ENCODE measurements at places on chromosomes 12 and 14. TPM values are rescaled to one million over a fixed set of nuclear protein-coding genes. Genes with fewer than 3 reads are reported as not detected.

The COCH gene
- 6.7 TPM for total RNA-seq

- DNase-seq: no peak
Observed at GRCh38 chr12:64824130-64824499, 332 bp upstream of the TBC1D30 start.

- DNase-seq: no peak
Observed at GRCh38 chr14:34796902-34797301, 78.3 kb downstream of the BAZ1A start.

GRCh38 chr12:102888511-102888910 is 28.5 kb downstream of the PAH start:
- DNase-seq: no peak

DNA sequence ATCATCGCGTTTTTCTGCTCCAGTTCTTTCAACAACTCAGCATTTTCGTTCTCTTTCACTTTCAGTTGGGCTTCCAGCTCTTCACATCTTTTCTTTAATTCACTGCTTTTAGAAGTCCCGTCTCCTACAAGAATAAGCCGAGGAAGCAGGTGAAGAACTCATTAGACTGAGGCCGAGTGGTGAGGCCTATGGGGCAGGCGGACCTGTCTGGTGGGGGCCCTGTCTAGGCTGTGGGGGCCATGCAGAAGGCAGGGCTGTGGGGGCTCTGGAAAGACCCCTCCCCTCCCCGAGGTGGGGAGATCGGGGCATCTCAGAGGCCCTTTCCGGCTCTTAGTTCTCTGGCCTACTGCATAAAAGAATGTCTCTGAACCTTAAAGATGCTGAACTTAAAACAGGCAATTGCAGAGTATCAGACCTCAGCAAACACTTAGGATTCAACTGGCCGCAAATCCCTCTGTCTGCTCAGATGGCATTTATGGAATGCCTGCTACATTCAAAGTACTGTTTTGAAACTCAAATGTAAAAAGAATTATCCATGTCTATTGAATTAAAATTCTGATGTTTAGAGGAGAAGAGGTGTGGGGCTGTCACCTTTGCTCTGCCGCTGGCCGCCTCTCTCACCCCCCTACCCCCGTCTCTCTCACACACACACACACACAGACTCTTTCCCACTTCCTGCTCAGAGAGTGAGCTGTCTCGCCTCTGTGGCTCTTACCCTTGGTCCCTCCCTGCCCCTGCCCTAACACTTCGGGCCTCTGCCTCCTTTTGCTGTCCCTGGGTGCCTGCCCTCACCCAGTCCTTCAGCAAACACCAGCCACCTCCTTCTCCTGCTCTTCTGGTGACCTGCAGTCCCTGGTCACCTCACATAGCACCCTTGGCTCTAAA is 34.7 kb downstream of the CCDC92 start:
- DNase-seq: no peak

GRCh38 chr12:114302117-114302516 is 103.8 kb downstream of the TBX5 start:
- no peak for DNase-seq

DNA sequence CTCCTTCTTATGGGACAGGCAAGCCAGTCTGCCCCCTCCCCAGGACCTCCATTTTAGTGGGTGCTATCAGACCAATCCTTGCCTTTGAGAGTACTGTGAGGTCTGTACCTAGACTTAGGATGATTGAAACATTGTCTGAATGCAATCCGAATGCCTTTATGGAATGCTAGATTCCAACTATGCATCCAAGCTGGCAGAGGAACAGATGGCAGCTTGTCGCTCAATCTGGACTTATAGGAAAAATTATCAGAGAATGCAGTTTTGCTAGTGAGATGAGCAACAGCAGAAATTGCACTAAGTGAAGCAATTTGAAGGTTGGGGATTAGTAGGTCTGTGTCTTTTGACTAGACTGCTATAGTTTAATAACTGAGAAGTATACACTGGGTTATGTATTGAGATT is 109.1 kb downstream of the DYRK2 start:
- no peak for DNase-seq

GRCh38 chr12:67484791-67485480 is 163.6 kb upstream of the DYRK2 start:
- DNase-seq: no peak

The FOXG1 gene
- total RNA-seq: not detected

DNA sequence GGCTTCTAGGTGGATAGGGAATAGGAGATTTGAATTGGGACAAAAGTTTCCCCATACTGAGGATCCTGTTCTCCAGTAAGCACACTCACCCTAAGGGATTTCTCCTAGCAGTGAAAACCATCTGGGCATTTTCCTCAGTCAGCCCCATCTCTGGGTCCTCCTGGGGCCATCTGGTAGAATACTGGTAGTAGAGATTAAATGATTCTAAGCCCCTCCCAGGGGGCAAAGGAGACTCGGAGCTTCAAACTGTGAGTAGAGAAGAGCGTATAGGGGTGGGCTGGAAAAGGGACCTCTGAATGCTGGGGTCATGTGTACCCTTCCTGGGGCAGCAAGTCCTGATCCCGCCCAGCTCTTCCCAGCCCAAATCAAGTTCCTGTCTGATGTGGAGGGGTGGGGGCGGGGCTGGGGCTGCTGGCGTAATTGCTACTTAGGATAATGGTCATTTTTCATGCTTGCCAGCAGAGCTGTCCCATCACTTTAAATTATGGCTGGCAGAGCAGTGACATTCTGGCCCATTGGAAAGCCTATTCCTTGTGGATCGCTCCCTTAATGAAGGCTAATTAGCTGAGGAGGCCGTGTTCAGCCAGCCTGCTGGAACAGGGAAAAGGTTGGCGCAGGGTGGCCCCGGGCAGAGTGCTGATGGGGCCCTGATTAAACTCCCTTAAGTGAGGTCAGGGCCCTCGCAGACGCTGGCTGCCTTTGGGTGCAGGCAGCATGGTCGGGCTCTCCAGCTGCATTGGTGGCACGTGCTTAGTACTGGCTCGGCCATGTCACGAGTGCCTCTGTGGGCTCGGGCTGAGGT is 127.8 kb downstream of the TSPAN9 start:
- DNase-seq: no peak

The ISCU gene
- total RNA-seq: 89.6 TPM

GRCh38 chr14:102593061-102593824 is 794 bp downstream of the RCOR1 start:
- no peak for DNase-seq

DNA sequence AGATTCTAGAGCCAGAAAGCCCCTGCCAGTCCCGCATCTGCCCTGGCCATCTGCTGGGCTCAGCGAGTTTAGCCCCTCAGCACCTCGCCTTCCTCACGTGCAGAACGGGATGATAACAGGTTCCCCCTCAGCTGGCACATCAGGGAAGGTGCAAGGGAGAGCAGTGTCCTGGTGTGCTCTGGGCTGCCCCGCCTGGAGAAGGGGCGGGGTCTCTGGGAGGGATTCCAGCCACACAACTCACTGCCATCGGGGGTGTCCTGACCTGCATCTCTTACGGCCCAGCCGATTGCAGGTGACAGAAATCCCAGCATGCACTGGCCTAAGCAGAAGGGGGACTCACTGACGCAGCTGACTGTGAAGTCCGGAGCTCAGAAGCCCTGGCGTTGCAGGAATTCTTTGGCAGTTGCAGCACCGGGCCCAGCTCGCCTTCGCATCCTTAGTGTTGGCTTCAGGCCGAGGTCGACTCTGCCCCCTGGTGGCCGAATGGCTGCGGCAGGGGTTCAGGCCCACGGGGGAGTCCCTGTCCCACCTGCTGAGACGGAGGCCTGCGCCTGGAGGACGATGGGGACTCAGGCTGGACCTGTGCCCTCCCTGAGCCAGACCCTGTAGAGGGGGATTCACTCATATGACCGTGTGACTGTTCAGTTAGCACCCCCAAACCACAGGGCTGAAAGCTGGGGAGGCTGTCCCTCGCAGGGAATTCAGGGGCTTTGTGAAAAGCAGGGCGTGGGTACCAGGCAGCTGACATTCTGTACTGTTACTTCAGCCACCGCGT is 178.6 kb downstream of the ADGRD1 start:
- DNase-seq: peak; percentile 47

GRCh38 chr12:46887870-46888269 is 62.1 kb upstream of the SLC38A4 start:
- DNase-seq: no peak

DNA sequence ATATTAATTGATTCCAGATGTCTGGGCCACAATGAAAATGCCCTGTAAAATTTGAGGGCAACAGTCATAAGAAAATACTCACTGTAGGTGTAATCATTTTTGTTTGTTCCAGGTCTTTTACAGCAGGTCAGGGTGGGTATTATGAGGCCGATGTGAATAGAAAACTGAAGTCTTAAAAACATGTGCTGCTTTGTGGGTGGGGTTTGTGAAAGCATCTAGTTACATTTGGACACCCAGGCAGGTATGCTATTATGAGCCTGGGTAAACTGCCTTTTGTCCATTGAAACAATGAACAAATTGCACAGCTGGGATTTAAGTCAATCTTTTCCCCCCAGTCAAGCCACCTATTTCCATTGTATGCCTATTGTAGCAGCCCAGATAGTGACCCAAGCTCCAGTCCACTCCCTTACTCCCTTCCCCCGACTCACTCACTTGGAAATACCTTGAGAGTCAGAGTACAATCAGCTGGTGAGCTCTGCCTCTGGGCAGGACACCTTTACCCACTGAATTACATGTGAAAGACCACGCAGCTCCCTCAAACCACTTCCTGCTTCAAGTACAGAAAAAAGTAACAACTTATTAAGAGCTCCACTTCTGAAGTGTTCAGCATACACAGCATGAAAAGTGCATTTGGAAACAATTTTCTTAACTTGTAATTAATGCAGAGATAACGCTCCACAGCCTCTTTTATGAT is 1.8 kb downstream of the IGF1 start:
- DNase-seq: no peak
